BE2C (cell line): ENCODE measurements at places on chromosomes 12 and 14.

DNA sequence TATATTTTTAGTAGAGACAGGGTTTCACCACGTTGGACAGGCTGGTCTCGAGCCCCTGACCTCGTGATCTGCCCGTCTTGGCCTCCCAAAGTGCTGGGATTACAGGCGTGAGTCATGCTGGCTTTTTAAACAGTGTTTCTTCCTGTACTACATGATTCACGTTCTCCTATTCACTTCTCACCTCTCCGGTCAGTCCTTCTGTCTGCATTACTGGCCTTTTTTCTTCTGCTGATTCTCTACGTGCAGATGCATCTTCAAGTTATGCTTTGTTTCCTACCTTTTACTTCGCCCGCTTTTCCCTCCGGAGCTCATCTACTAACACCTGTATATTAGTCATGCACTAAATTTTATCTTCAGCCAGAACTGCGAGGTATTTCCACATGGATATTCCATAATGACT, 296.2 kb upstream of the FLRT2 start:
- no peak for DNase-seq

- DNase-seq = no peak
Observed at GRCh38 chr14:90405101-90405500, 8.3 kb downstream of the CALM1 start.

- no peak for DNase-seq
Observed at GRCh38 chr12:121357331-121357730, 5.1 kb upstream of the ANAPC5 start.

GRCh38 chr14:24908592-24909236, 141.2 kb downstream of the STXBP6 start:
- DNase-seq = no peak

DNA sequence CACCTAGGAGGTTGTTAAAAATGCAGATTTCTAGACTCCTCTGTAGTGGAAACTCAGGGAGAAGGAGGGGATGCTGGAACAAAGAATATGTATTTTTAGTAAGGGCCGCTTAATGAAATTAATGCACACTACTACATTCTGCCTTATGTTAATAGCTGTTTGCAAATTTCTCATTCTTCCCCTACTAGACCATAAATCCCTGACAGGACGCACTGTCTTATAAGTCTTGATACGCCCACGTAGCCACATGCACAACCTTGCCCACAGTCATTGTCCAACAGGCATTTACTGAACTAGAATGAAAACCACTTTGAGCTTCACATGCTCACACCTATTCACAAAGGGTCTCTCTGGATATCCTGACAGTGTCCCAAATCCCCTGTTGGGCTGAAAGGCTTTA, 10.5 kb downstream of the KRT2 start:
- DNase-seq = no peak

- no peak for DNase-seq
Observed at GRCh38 chr12:1504304-1504894, 90.0 kb downstream of the FBXL14 start.

GRCh38 chr12:23204933-23205778, 580.2 kb downstream of the ETNK1 start:
- DNase-seq = peak; percentile 11

DNA sequence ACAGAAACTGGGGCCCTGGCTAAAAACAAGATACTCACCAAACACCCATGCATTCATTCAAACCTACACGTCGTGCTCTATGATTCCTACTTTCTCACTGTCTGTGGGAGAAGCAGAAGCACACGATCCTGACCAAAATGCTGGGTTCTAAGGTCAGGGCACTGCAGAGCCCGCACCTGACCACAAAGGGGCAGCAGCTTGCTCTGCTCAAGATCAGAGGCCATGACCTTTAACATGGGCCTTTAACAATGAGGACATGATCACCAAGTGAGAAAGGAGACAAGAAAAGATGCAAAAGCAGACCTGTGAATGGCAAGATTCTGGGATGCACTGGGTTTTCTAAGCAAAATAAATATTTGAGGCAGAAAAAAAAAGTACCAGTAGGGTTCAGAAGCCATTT, 40.1 kb upstream of the VPS33A start:
- DNase-seq = no peak

DNA sequence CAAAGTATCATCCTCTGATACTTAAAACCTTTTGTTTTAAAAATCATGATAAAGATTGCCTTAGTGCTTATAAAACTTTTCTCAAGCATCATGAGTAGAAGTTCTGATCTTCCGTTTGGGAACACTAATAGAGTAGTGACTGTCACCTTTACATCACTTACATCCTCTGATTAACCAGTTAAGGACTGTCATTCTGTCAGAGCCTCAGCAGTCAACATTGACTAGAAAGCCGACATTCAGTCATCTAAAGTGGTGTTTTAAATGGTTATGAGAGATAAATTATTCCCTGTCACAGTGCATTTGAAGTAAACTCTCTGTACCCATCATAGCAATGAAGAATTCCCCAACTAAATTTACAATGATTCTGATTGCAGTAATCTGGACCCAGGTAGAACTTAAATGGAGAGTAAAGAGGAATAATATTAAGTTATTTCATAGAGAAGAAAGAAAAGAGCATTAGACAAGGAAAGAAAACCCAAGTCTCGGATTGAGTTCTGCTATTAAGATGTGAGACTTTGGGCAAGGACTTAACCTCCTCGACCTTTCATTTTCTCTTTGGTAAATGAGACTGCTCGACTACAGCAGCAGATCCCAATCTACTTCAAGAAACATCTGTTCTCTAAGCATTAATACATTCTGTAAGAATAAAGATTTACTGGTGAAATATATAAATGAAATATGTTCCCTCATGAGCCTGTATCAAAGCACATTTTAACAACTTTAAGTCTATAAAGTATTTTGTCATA, 563.9 kb upstream of the LMO3 start:
- DNase-seq = no peak

DNA sequence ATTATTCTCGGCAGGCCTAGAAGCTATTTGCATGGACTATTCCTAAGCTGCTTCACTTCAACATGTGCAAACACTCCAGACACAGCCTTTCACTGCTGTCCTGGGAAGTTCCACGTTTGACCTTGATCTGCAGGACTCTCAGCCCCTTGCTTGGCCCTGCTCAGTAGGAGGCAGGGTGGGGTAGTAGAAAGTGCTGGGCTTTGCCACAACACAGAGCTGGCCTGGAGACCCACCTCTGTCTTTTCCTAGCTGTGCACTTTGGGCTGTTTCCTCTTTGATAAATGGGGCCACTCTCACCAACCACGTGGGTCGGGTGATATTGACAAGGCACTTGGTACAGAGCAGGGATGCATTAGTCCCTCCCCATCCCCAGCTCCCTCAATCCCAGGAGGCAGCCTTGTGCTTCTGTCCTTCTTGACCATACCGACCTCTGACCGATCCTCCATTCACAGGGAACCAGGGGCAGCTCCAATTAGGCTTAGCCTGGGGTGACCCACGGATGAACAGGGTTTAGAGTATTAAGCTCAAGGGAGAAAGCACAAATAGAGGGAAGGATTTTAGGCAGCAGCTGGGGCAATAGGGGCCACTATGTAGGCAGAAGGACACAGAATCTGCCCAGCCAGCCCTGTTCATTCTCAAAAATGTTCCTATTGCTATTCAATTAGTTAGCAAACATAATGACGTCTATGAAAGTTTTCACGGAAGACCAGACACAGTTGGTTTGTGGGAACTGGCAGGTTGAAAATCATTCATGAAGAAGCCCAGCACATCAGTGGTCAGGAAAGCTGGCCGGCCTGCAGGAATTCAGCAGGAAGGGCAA, 63.3 kb downstream of the SYNE3 start:
- DNase-seq = no peak

DNA sequence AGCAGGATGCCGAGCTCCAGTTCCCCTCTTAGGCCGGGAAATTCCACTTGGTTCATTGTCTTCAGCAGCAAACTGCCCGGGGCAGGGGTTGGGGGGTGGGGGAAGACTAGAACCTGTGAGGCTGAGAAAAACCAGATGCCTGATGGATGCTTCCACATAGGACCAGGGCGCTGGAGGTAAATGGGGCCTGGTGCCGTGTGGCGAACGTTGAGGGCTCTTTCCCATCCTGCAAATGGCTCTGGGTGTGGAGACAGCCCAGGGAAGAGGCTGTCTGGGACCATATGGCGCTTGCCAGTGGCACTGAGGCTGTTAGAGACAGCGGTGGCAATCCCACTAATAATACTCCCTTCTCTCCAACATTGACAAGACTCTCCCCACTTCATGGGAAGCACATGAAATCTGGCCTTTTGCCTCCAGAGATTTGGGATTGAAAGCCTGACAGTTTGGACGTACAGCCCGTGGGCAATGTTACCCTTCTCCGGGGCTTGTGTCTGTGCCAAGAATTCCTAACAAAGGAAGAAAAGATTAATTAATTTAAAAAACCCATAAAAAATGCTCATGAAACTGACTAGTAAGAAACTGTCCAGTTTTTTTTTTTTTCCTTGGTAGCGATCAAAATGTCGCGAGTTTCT, 44.5 kb downstream of the MAP1LC3B2 start:
- peak; percentile 73 for DNase-seq

DNA sequence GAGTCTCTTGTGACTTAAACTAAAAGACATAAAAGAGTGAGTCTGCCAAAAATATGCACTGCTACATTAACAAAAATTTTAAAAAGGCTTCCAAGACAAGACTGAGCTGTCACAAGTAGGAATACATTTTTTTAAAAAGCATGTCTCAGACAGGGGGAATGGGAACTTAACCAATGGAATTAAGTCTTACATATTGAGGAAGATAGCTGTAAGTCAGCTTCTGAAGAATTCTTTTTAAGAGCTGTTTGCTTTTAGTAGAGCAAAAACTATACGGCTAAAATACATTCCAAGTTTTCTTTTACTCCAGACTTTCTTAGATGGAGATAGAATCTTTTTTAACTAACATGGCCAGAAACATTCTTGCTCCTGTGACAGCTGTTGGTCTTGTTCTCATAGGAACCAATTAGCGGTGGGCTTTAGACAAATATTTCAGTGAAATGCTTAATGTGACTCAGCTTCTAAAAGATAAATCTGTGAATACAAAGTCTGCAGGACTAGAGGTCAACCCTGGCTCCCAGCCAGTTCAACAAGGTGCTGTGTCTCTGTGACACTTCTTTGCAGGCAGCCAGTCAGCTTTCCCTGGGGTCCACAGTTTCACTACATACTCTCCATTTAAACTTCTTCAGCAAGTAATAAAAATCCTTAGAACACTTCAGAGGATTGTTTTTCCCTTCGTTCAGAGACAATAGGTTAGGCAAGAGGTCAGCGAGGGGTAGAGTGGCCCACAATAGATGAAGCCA, 187.6 kb downstream of the NAV3 start:
- DNase-seq = no peak

- DNase-seq = no peak
Observed at GRCh38 chr14:67576216-67576955, 23.7 kb downstream of the PIGH start.

GRCh38 chr14:61417883-61418455, 96.6 kb downstream of the PRKCH start:
- DNase-seq = no peak

- DNase-seq = no peak
Observed at GRCh38 chr12:21428241-21428640, 9.2 kb upstream of the PYROXD1 start.

DNA sequence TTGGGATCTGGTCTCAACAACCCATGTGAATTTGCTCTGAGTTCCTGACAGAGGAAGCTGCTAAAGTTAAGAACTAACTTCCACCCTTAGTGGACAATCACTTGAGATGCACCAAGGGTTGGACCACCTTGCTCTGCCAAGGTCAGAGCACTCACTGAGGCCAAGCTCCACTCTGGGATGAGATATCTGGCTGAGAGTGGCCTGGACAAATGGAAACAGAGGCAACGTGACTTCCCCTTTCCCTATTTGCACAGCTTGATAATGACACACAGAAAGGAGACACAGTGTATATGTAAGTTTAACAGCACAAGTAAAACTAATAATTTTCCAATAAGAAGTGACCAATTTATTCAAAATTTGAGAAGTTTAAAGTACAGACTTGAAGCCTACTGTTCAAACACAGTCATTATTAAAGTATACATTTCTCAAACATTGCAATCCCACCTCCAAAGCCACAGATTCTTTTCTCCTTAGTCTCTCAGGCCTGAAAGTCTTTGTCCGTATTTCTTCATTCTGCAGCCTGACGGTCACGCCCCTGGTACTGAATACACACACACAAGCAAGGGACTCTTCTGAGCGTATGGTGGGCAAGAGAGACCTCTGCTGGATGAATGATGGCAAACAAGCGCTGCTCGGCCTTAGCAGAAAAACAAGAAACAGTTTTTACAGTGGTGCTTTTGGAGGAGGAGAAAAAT, 28.6 kb downstream of the TMEM30B start:
- peak; percentile 73 for DNase-seq

DNA sequence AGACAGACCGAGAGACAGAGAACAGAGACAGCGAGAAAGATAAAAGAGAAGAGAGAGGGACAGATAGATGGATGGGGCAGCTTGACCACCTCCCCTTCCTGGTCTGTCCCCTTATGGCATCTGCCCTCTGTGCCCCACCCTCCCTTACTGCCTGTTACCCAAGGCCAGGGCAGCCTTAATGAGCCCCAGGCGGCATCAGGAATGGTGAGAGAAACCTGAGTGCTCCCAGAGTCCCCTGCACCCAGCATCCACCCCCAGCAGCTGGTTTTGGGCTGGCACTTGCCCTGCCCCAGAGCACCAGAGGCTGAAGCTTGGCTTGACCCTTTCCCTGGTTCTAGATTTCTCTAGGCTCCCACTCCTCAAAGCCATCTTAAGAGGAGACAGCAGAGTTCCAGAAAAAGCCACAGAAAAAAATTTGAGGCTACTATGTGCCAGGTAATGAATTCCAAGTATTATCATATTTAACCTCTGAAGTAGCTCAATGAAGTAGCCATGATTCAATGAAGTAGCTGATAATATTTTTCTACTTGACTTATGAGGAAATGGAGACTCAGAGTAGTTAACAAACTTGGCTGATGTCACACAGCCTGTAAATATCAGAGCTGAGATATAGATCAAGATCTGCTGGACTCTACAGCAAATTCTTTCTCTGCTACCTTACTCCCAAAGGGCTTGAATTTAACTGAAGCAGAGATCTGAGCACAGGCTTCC, 2.0 kb upstream of the ZNF385A start:
- DNase-seq = no peak

DNA sequence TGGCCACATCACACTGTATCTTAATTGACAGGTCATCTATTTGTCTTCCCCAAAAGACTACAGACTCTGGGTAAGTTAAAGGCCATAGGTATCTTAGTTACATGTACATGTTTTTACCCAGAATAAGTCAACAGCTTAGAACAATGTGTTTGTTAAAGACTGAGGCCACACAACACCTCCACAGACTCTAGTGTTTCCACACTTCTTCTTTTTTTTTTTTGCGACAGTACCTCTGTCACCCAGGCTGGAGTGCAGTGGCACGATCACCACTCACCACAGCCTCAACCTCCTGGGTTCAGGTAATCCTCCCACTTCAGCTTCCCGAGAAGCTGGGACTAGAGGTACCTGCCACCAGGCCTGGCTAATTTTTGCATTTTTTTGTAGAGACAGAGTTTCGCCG, 1.3 kb downstream of the GPN3 start:
- no peak for DNase-seq

GRCh38 chr12:111598637-111599452, at the start of gene ATXN2:
Gene ATXN2, minus strand, starts transcription at chr12:111599315. Its CDS starts 281 bp downstream, at chr12:111599034.
- DNase-seq = peak; percentile 66

- DNase-seq = no peak
Observed at GRCh38 chr12:3225796-3226180, 148.6 kb downstream of the TSPAN9 start.

- DNase-seq = peak; percentile 43
Observed at GRCh38 chr12:102959391-102959790, 1.9 kb downstream of the ASCL1 start.
